Left lobe of liver (tissue), 2 donors: ENCODE measurements at places on chromosomes 13 and 19. TPM values are rescaled to one million over a fixed set of nuclear protein-coding genes. Genes with fewer than 3 reads are reported as not detected.

Gene EDDM13
- total RNA-seq: not detected

Gene PSG5
- not detected for total RNA-seq

Gene PLIN5
- total RNA-seq: 136 TPM

Gene CFAP97D2
- not detected for total RNA-seq

Gene CRX
- not detected for total RNA-seq

Gene ZNF701
- 4.1 TPM for total RNA-seq

Gene MAP4K1
- 3.5 TPM for total RNA-seq

Gene PPP1R13L
- total RNA-seq: 8.0 TPM

Gene PGLYRP2
- total RNA-seq: 65.8 TPM
